Calu3 (cell line): ENCODE measurements at places on chromosomes 16 and 17. TPM values are rescaled to one million over a fixed set of nuclear protein-coding genes. Genes with fewer than 3 reads are reported as not detected.

DNA sequence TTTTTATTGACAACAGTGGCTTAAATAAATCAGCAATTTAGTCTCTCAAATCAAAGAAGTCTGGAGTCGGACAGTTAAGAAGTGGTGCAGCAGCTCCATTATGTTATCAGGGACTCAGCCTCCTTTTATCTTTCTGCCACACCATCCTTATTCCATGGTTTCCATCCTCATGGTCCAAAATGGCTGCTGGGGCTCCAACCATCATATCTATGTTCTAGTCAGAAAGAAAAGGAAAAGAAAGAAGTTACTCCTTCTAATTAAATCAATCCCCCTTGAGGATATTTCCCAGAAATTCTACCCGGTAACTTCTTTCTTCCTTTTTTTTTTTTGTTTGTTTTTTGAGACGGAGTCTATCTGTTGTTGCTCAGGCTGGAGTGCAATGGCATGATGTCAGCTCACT is 109.5 kb downstream of the HS3ST2 start:
- no peak for DNase-seq
- H3K4me1 ChIP-seq, result no peaks in the 10 kb centered on the region
- H3K27me3 ChIP-seq, result peaks cover 99% of the 10 kb centered on the region
- H3K27ac ChIP-seq, result no peak overlapping the region
- H3K36me3 ChIP-seq, result no peaks in the 10 kb centered on the region

DNA sequence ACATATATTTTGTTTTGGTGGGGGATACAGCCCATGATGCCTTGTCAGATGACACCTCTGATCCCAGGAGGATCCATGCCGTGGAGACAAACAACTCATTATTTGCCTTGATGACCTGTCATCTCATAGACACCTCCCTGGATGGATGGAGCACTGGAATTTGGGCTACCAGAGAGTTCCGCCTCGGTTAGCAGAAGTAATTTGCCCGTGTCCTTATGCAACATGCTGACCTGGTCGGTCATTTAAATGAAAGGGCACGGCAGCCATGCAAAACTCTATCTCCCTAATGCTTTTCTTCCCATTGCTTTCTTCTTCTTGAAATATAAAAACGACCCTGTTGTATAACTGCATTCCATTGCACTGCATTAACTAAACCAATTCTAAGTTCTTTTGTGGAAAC is 145.3 kb downstream of the GRIN2A start:
- H3K4me1 ChIP-seq, result peaks cover 39% of the 10 kb centered on the region
- DNase-seq, result no peak
- H3K27me3 ChIP-seq, result no peaks in the 10 kb centered on the region
- peaks cover 5% of the 10 kb centered on the region for H3K36me3 ChIP-seq
- H3K4me3 ChIP-seq, result no peak overlapping the region

DNA sequence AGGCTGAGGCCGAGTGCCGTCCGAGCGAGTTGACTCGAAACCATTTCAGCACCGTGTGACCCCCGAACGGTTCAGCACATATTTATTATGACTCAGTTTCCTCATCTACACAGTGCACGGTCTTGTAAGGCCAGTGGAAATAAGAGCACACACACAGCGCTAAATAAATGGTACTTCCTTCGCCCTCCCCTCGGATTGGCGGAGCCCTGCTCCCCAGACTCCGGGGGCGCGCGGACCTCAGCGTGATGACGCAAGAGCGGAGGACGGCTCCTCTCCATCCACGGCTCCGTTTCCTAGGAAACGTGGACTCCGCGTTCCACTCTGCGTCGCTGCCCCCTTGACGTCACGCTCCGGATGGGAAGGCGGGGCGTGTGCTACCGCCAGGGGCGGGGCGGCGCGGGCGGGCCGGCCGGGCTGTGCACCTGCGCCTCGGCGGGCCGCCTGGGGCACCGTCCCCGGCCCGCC is at the start of gene PARD6A:
Gene PARD6A (plus strand): TSS at position 397 of the 465 bp plus-strand sequence. CDS start 79 bp downstream, outside the sequence.
- H3K27me3 ChIP-seq, result peaks cover 6% of the 10 kb centered on the region
- peak within 1 kb of the TSS; percentile 96 for H3K27ac ChIP-seq
- peaks cover 59% of the 10 kb centered on the region for H3K36me3 ChIP-seq
- H3K4me1 ChIP-seq, result no peaks in the 10 kb centered on the region
- DNase-seq, result peak; percentile 96

- DNase-seq, result peak; percentile 58
- H3K4me1 ChIP-seq, result peaks cover 39% of the 10 kb centered on the region
- peak overlapping the region; percentile 98 for H3K4me3 ChIP-seq
- H3K36me3 ChIP-seq, result peaks cover 81% of the 10 kb centered on the region
- H3K27ac ChIP-seq, result peak overlapping the region; percentile 100
Observed at GRCh38 chr17:45149669-45150664, 1.7 kb downstream of the HEXIM1 start.

- H3K4me3 ChIP-seq, result no peak overlapping the region
- H3K27ac ChIP-seq, result no peak overlapping the region
- H3K4me1 ChIP-seq, result no peaks in the 10 kb centered on the region
- H3K27me3 ChIP-seq, result no peaks in the 10 kb centered on the region
- DNase-seq, result no peak
- no peaks in the 10 kb centered on the region for H3K36me3 ChIP-seq
Observed at GRCh38 chr16:64481497-64481896, 640.4 kb downstream of the CDH11 start.

DNA sequence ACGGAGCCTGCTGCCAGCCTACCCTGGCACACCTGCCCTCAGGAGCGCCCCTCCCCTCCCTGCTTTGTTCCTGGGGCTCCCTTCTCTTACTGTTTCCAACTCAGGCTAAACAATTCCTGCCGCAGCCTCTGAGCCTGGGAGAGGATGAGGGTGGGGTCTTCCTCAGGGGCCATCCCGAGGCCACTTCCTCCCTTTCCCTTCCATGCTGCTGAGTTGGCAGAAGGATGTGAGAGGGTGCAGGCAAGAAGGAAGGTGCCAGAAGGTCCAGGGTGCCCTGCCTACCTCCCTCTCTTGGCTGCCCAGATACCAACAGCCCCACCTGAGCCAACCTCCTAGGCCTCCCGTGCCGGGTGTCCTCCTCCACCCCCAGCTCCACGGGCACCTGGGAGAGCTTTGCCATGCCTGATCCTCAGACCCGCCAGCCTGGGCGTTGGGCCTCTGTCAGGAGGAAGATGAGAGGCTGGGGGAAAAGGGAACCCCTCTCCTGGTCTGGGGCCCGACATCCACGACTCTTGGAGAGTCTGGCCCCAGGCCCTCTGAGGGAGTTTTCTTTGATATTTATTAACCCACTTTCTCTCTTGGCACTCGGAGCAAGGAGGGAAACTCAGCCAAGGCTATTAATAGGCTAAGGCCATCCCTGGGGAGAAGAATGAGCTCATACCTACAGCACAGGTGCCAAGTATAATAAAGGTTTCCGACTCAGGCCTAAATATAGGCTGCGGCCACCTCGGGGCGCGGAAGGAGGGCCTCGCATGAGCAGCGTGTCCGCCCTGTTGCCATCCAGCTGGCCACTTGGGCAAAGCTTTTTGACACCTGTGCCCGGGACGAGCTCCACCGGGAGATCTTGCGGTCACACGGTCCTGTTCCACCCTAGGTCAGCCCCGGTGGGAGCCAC is 232.0 kb downstream of the ENGASE start:
- no peaks in the 10 kb centered on the region for H3K4me1 ChIP-seq
- H3K27me3 ChIP-seq, result peaks cover 99% of the 10 kb centered on the region
- no peak overlapping the region for H3K4me3 ChIP-seq
- H3K27ac ChIP-seq, result no peak overlapping the region
- no peak for DNase-seq

DNA sequence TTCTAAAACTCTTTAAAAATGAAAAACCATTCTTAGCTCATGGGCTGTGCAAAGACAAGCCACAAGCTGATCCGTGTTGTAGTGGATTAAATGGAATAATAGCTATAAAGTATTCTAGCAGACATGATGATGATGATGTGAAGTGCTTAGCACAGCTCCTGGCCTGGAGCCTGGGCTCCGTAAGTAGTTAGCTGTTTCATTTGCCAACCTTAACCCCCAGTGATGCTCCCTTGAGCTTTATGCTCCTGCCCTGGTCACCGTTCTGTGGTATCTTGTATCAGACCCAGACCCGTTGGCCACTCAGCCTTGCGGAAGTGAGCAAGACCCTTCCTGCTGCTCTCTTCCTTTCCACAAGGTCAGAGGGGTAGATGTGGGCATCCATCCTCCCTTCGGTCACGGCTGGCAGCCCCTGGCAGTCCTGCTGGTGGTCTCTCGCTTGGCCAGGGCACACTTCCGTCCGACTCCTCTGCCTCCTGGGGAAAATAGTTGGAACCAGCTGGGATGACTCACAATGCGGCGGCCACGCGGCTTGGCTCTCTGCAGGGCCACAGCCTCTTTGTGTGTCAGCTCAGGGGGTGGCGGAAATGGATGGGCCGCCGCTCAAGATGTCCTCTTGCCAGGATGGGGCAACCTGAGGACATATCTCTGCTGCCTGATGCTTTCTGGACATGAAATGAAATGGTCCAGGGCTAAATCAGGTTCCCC is 79.1 kb downstream of the GPR139 start:
- H3K4me3 ChIP-seq, result no peak overlapping the region
- H3K36me3 ChIP-seq, result peaks cover 5% of the 10 kb centered on the region

DNA sequence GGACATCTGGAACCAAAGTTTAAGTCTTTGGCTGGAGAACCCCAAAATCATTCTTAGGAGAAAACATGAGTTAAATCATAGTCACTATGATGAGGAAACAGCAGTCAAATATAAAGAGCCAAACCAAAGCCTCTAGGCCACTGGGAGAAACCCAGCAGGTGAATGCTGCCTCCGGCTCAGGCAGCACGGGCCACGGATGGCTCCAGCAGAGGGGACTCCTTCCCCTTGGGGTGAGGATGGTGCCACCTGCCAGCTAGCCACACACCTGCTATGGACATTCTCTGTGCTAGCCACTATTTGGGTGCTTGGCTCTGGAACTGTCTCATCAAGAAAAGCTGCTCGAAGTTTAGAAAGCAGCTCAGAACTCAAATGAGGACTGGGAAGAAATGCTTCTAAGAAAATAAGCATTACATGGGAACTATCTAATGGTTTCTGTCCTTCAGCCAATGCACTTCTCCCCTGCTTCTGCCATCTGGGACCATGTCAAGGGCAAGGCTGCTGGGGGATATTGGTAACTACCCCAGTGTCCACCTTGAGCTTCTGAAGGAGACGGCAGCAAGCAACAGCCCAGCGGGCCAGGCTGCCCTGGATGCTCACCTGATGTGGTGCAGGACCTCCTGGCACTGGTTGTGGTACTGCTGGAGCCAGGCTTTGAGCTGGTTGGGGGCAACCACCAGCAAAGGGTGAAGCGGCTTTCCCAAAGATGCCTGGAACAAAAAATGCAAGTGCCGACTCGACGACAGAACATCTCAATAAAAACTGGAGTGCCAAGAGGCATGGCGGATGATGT is 22.5 kb downstream of the ELAC2 start:
- no peaks in the 10 kb centered on the region for H3K4me1 ChIP-seq
- H3K36me3 ChIP-seq, result peaks cover 19% of the 10 kb centered on the region
- no peak overlapping the region for H3K27ac ChIP-seq
- no peak for DNase-seq
- H3K27me3 ChIP-seq, result no peaks in the 10 kb centered on the region

DNA sequence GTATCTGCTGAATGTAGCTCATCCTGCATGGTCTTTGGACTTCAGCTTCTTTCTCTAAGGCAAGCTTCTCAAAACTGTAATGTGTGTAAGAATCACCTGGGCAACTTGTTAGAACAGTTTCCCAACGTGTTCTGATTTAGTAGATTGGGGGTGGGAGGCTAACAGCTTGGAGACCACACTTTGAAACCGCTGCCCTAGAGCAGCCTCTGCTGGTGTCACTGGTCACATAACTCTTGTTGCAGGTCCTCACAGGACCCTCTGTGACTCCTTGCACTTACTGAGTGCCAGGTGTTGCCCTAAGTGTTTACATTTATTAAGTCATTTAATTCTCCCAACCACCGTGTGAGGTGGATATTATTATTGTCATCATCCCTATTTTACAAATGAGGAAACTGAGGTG is 9.9 kb downstream of the SLC35G3 start:
- H3K27ac ChIP-seq, result no peak overlapping the region
- peaks cover 67% of the 10 kb centered on the region for H3K27me3 ChIP-seq
- no peak for DNase-seq
- no peaks in the 10 kb centered on the region for H3K4me1 ChIP-seq
- no peak overlapping the region for H3K4me3 ChIP-seq
- H3K36me3 ChIP-seq, result no peaks in the 10 kb centered on the region

- peaks cover 9% of the 10 kb centered on the region for H3K36me3 ChIP-seq
- no peaks in the 10 kb centered on the region for H3K27me3 ChIP-seq
- H3K4me3 ChIP-seq, result no peak overlapping the region
- no peak for DNase-seq
Observed at GRCh38 chr17:76593959-76594358, 8.3 kb upstream of the ST6GALNAC2 start.

DNA sequence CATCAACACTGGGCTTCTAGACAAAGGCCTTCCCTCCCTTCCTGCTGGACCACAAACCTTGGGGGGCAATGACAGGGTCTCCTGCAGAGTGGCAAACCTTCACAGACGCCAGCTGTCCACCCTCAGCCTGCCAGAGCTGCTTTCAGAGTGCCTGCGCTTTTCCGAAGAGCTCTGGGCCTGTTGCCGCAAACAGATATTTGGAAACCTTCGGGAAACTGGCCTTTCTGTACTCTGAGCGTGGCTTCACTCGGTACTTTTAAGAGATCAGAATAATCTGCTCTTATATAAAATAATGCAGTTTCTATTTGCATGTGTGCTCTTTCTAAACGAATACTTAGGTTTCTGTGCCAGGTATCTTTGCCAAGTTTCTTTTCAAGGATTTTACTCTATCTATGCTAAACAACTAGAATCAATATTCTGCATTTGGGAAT is 152.1 kb upstream of the CHMP6 start:
- no peak overlapping the region for H3K27ac ChIP-seq
- H3K27me3 ChIP-seq, result no peaks in the 10 kb centered on the region
- no peak for DNase-seq
- H3K4me3 ChIP-seq, result no peak overlapping the region
- H3K36me3 ChIP-seq, result peaks cover 6% of the 10 kb centered on the region

DNA sequence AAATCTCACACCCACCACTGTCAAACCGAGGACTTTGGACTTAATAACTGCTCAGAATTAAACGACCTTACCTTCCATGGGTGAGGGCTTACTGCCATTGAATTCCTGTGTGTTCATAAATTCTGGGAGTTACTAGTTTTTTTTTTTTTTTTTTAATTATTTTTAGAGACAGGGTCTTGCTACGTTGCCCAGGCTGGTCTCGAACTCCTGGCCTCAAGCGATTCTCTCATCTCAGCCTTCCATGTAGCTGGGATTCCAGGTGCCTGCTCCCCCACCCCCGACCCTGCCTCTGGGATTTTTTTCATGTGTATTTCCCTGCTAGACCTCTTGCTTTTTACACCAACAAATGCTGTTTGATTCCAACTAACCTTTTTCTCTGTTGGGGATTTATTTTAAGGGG is 14.9 kb upstream of the CD300A start:
- H3K4me3 ChIP-seq, result no peak overlapping the region
- H3K27ac ChIP-seq, result no peak overlapping the region
- H3K27me3 ChIP-seq, result peaks cover 13% of the 10 kb centered on the region
- no peak for DNase-seq
- no peaks in the 10 kb centered on the region for H3K4me1 ChIP-seq

PDILT gene
- not detected in 2 replicates for total RNA-seq

KRTAP4-1 gene
- total RNA-seq, result not detected in 2 replicates

CNGB1 gene
- 0.19 TPM in 1 of 2 replicates, not detected in the other for total RNA-seq

SCRN2 gene
- 34.8 and 37.0 TPM in 2 replicates for total RNA-seq

SLFN12 gene
- total RNA-seq, result 0.44 and 0.54 TPM in 2 replicates

RNF222 gene
- total RNA-seq, result not detected in 2 replicates

OR1A1 gene
- not detected in 2 replicates for total RNA-seq

IRX6 gene
- not detected in 2 replicates for total RNA-seq

SOX8 gene
- total RNA-seq, result 0.92 and 1.2 TPM in 2 replicates
